Dorsolateral prefrontal cortex (tissue), 122 donors: ENCODE measurements at places on chromosomes 3 and 15.

DNA sequence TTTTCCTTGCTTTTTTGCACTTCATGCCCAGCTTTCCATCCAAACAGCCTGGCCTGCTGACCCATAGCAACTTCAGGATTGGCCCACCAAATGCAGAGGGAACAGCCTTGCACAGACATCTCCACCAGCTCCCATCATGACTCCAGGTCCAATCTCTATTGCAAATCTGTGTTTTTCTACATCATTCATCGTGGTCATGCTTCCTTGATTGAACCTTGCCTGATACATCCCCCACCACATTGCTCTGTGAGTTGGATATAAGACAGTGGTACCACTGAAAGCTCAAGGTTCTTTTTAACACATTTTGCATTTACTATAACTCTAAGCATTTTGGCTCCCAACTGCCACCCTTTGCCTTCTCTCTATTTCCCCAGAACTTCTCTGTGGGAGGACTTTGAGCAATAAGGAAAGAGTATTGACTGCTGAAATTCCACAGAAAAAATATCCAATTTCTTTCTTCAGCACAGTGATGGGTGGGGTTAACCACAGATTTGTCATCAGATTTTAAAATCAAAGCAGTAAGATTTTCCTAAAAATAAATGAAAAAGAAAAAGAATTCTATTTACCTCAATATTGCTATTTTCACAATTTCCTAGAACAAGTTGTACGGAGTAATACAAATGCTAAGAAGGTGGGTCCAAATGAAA lies 114.6 kb upstream of the GALNT15 start:
- DNase-seq = no peak

DNA sequence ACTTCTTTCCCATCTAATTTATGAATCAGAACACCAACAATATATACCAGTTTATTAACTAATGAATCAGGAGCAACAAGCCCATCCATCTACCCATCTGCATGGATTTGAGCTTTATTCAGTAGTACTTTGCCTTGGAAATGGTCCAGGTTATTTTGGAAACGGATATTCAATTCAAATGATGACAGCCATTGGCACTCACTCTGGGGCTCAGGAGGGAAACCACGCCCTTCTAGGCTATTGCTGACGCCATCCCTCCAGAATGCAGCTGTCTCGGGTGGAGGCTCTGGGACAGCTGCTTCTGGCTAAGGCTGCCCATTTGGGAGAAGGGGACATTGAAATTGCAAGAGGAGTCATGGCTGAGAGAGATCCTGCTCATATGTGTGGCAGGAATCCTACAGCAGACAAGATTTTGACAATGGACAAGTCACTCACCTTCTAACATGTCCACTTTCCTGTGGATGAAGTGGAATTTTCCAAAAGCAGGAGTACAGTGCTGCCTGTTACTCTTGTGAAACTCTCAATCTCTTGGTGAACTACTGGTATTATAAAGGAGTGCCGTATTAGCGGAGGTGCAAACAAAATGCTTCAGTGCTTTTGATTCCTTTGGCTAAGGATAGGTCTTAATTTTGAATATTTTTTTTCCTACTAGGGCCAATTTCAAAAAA lies 29.3 kb upstream of the TRAK1 start:
- no peak for DNase-seq

DNA sequence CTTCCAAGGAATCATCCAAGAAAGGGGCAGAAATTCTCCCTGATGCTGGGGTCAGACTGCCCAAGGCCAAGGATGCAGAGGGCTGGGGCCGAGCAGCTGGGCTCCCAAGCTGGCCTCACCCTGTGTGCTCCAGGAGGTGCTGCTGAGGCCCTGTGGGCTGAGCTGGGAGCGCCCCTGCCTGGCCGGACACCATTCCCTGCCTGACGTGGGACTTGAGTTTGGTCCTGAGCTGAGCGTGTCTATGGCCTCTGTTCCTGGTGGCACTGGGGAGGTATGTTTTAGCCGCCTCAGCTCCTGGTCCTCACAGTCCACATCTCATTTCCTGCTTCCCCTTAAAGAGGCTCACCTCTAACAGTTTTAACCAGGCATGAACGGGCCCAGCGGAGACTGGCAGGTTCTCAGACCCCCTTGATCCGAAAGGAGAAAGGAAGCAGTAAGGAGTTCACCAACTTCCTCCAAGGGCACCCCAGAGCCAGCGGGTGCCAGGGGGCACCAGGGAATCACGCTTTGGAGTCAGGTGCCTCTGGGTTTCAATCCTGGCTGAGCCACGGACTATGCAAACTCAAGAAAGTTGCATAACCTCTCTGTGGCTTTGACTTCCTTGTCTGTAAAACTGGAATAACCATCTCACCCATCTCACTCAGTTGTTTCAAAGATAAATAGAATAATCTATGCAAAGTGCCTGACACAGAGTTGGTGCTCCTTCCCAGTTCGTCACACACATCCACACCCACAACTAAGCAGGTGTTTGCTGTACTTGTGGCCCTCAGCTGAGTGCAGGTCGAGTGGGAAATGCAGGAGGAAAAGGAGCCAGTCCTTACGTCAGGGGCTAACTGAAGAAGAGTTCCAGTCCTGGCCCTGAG lies 48.6 kb downstream of the SLC12A8 start:
- no peak for DNase-seq

DNA sequence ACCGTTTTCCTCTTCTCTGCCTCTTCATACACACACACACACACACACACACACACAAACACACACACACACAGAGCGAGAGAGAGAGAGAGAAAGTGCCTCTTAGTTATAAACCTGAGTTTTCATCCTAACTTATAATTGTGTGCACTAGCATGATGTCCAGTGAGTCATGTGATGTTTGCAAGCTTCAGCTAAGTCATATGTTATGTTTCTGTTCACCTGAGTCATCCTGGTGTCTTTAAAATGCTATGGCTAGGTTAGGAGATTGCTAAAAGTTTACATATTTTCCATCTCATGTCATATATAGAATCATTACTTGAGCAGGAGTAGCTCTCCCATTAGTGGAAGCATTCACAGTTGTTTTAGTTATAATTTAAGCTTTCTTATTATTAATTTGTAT lies 155.8 kb downstream of the EPHA6 start:
- DNase-seq = no peak

DNA sequence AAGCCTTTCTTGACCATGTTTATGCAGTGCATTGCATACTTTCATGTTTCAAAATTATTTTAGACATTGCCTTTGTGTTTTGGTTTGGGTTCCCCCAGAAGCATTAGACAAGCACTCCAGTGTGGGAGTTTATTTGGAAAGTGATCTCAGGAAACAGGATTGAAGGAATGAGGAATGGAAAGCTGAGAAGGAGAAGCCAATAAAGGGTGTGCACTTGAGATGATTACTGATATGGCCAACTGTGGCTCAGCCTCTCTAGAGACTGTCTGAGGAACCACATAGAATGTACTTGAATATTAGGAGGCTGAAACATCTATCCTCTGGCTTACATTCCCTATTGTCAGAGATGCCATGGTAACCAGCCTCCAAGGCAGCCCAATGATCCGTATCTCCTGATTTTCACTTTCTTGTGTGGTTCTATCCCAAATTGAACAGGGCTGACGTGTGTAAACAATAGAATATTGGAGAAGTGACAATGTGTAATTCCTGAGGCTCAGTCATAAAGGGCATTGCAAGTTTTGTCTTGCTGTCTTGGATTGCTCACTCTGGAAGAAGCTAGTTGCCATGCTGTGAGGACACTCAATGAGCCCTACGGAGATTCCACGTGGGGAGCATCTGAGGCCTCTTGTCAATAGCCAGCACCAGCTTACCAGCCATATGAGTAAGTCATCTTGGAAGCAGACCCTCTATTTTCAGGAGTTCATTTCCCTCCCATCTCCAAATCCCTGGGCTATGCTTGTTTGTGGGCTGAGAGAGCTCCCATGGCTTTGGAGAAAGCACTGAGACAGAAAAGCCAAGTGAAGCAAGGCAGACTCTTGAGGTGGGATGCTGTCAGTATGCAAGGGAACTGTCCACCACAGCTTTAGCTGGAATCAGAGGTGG lies 84.7 kb downstream of the SCN11A start:
- no peak for DNase-seq

DNA sequence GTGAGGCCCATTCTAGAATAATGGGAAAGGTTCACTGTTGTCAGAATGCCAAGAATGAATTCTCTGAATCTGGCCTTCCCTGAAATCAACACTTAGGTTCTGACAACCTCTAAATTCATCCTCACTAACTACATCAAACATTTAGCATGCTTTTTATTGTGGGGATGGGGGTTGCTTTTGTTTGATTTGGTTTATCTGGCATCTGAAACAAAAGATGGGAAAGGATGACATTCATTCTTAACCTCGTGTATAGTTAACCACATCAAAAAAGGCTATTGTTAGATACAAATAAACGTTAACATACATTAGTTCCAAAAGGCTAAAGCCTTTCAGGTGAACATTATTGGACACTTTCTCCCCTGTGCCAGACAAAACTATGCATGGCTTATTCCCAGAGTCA lies 357.3 kb downstream of the FHIT start:
- DNase-seq = no peak

DNA sequence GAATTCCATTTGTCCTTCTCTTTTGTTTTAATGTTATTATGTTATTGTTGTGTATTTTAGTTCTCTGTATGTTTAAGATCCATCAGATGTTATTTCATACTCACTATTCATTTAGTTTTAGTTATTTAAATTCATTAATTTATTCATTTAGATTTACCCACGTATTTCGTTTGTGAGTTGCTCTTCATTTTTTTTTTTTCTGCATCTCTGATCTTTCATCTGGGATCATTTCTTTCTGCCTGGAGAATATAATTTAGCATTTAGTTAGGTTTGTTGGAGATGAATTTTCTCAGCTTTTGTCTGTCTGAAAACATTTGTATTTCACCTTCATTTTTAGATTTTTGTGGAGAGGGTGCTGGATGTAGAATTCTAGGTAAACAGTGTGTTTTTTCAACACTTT lies 12.9 kb downstream of the NEO1 start:
- no peak for DNase-seq

DNA sequence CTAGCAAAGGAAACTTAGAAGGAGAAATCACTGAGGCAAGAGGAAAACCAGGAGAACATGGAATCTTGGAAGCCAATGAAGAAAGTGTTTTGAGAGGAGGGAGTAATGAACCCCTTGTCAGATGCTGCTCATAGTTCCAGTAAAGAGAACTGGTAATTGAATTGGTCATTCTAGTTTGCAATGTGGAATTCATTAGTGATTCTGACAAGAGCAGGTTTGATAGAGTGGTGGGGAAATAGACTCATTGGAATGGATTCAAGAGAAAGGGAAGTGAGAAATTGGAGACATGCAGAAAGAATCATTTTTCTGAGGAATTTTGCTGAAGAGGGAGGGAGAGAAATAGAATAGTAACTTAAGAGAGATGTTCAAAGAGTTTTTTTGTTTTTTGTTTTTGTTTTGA lies 21.0 kb downstream of the GLCE start:
- no peak for DNase-seq

DNA sequence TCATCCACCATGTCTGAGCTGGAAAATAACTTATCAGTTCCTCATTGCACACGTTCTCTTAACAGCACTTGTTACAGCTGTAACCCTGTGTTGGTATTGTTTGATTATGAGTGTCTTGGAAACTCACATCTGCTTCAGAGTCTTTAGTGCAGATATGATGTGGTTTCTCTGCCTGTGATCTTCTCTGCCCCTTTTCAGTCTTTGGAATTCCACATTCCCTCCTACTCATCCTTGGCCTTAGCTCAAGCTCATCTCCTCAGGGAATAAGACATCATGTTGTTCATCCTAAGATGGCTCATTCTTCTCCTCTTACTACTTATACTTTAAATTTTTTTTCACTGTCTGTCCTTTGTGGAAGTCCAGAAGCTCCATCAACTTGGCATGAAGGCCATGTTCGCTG lies 77.7 kb downstream of the SYNPR start:
- no peak for DNase-seq

GRCh38 chr3:177601152-177601551 lies 403.9 kb upstream of the TBL1XR1 start:
- DNase-seq = no peak

- DNase-seq = no peak
Measured at GRCh38 chr15:91872356-91873137, 19.0 kb downstream of the SLCO3A1 start.

GRCh38 chr3:141499965-141500364 lies 13.1 kb downstream of the RASA2 start:
- DNase-seq = no peak

DNA sequence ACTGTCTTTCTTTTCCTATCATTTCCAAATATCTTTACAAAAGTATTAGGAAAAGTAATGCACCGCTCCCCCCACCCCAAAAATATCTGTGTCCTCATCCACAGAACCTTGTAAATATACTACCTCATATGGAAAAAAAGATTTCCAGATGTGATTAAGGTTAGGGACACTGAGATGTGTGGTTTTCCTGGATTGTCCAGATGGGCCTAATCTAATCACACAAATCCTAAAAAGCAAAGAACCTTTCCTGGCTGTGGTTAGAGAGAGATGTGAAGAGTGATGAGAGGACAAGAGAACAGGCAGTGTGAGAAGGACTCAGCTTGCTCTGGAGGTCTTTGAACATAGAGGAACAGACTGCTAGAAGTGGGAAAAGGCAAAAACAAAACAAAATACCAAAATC lies 77.7 kb downstream of the ROBO1 start:
- no peak for DNase-seq

- no peak for DNase-seq
Measured at GRCh38 chr3:99607151-99607550, 31.2 kb upstream of the COL8A1 start.

DNA sequence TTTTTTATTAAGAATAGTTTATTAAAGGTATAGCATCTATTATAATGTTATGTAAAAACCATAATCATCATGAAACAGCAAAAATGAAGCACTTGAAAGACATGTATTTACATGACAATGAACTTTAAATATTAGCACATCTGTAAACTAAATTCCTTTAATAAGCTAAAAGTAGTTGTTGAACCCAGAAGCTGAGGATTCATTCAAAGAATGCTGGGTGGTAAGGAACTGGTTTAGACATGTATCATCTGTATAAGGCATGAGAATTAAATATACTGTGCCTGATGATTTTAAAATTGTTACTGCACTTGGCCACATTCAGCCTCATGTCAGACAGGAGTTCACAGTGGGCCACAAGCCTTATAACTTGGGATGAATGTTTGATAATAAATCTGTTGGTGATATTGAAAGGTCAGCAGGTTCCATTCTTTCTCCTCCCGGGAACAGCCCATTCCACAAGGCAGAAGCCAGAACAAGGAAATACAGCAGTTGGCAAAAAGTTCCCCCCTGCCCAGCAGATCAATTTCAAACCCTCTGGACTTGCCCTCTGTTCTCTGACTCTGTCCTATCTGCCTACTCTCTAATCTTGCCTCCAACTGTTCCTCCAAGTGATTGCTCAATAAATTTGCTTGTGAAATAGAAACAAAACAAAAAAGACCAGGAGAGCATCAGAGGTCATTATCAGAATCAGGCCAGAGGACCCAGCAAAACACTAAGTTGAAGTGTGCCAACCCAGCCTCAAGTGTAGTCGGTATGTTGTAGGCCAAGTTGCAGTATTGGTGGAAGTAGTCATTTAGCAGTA lies 49.8 kb upstream of the TEX264 start:
- DNase-seq = no peak

GRCh38 chr3:62873761-62874710 lies 1.2 kb downstream of the CADPS start:
- peak; percentile 70 for DNase-seq
